ENCODE measurements at places on chromosomes 16 and 17. TPM values are rescaled to one million over a fixed set of nuclear protein-coding genes. Genes with fewer than 3 reads are reported as not detected.

DNA sequence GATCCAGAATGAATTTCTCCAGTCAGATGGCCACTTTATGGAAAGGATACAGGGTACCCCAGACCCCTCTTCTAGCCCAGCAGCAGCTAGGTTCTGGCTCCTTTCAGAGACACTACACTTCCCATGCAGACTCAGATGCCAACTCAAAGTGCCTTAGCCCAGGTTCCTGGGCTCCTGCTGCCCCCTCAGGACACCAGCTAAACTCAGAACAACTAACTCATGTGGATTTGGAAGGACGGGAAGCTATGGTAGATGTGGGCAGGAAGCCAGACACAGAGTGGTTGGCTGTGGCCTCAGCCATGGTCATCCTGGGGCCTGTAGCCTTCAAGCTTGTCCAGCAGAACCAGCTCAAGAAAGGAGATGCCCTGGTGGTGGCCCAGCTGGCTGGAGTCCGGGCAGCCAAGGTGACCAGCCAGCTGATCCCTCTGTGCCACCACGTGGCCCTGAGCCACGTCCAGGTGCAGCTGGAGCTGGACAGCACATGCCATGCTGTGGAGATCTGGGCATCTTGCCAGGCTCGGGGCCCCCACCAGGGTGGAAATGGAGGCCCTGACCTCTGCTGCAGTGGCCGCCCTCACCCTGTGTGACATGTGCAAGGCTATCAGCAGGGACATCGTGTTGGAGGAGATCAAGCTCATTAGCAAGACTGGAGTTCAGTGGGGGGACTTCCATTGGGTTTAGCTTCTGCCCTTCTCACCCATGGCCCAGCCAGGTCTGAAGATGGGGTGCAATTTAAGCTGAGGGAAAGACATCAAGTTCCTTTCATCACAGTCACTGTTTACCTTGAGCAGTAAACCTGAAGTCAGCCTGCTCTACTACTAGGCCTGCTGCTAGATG is 111.8 kb downstream of the N4BP1 start:
- no peaks in the 10 kb centered on the region for H3K4me1 ChIP-seq
- no peaks in the 10 kb centered on the region for H3K36me3 ChIP-seq
- no peak for DNase-seq
- no peak overlapping the region for H3K4me3 ChIP-seq
- no peak overlapping the region for H3K27ac ChIP-seq

The CLDN6 gene
- total RNA-seq = not detected

GRCh38 chr16:19210968-19211367 is 42.9 kb downstream of the SYT17 start:
- no peaks in the 10 kb centered on the region for H3K36me3 ChIP-seq
- H3K27ac ChIP-seq = no peak overlapping the region
- no peaks in the 10 kb centered on the region for H3K27me3 ChIP-seq
- no peak overlapping the region for H3K4me3 ChIP-seq
- DNase-seq = no peak

- H3K4me3 ChIP-seq = no peak overlapping the region
- DNase-seq = no peak
- H3K27me3 ChIP-seq = no peaks in the 10 kb centered on the region
Observed at GRCh38 chr16:59878479-59878878, 1144.4 kb upstream of the GOT2 start.

DNA sequence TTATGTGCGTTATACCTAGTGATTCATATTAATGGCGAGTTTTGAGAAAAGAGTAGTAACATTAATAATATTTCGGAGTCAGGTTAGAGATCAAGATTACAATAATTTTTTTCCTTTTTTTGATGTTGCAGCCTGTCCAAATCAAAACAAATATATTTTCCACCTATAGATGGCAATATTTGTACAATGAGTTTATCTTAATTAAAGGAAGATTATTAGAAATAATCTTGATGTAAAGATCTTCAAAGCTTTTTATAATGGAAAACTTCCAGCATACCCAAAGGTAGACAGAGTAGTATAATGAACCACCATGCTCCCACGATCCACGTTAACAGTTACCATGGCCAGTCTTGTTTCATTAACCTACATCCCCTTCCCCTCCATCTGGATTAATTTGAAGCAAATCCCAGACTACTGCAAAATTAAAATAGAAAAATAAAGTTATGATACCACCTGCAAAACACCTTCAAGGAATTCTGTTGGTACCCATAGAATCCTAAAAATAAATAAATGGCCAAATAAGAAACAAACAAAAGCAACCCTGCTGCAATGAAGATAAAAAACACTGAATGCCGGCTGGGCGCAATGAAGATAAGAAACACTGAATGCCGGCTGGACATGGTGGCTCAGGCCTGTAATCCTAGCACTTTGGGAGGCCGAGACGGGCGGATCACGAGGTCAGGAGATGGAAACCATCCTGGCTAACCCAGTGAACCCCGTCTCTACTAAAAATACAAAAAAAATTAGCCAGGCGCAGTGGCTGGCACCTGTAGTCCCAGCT is 46.5 kb upstream of the GINS3 start:
- H3K27ac ChIP-seq = no peak overlapping the region
- no peaks in the 10 kb centered on the region for H3K36me3 ChIP-seq
- DNase-seq = no peak
- no peaks in the 10 kb centered on the region for H3K4me1 ChIP-seq

The APOH gene
- not detected for total RNA-seq

DNA sequence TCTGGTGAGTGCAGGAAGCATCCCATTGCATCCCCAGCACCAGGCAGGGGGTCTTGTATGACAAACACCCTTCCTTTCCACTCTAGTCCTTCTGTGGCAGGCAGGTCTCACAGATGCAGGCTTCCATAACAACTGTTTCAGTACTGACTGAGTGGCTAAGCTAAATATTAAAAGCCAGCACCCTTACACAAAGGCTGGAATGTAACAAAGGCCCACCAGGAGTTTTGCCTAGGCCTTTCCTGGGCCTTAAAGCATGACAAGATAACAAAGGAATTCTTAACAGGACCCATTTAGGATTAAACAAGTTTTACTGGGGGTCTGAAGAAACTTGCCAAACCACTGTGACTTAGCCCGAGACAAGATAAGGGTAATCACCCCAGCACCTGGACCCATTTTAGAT is 228.9 kb upstream of the RPL38 start:
- H3K36me3 ChIP-seq = no peaks in the 10 kb centered on the region
- DNase-seq = no peak
- no peak overlapping the region for H3K27ac ChIP-seq
- no peaks in the 10 kb centered on the region for H3K4me1 ChIP-seq

The SOST gene
- total RNA-seq = not detected

The ENO3 gene
- total RNA-seq = 32.9 TPM

The ZNF469 gene
- 1.1 TPM for total RNA-seq

DNA sequence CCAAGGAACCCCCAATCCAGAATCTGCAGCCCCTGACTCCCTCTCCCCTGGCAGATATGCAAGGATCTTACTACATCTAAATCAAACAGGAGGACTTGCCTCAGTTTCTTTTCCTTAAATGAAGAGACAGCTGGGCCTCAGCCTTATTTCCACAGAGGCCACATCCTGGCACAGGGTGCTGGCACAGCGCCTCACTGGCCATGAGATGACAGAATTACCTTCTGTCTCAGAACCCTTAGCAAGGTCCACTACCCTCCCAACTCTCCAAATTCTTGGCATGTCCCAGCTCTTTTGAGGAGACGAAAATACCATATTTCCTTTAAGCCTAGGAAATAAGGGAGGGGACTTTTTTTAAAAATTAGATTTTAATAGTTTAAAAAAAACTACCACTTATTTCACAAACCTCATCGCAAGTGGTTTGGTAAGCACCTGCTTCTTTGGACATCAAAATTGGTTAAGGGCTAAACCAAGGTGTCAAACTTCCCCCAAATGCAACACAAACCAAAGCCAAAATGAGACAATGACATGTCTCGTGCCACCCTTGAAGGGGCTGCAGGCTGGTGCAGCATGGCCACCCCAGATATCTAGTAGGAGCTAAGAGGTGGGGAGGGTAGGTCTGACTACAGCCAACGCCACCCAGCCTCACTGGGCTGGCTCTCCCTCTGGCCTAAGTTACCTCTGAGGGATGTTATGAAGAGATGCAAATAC is 25.3 kb downstream of the FAM117A start:
- H3K36me3 ChIP-seq = peaks cover 25% of the 10 kb centered on the region
- peaks cover 55% of the 10 kb centered on the region for H3K4me1 ChIP-seq
- no peaks in the 10 kb centered on the region for H3K27me3 ChIP-seq
- no peak for DNase-seq
- peak overlapping the region; percentile 99 for H3K27ac ChIP-seq

- H3K4me1 ChIP-seq = peaks cover 6% of the 10 kb centered on the region
- H3K4me3 ChIP-seq = no peak overlapping the region
- peaks cover 15% of the 10 kb centered on the region for H3K27me3 ChIP-seq
- H3K27ac ChIP-seq = no peak overlapping the region
Observed at GRCh38 chr17:34172390-34172918, 82.6 kb upstream of the CCL2 start.

The ABCA3 gene
- total RNA-seq = 8.3 TPM

DNA sequence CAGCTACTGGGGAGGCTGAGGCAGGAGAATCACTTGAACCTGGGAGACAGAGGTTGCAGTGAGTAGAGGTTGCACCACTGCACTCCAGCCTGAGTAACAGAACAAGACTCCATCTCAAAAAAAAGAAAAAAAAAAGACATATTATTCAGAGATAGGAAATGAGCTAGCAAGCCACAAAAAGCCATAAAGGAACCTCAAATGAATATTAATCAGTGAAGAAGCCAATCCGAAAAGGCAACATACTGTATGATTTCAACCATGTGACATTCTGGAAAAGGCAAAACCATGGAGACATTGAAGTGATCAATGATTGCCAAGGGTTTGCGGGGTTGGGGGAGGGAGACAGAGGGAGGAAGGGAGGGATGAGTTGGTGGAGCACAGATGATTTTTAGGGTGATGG is 8.4 kb upstream of the EXOC7 start:
- H3K27ac ChIP-seq = no peak overlapping the region
- no peak for DNase-seq
- H3K36me3 ChIP-seq = no peaks in the 10 kb centered on the region
- peaks cover 4% of the 10 kb centered on the region for H3K27me3 ChIP-seq
- H3K4me1 ChIP-seq = no peaks in the 10 kb centered on the region

Measured in activated naive CD8-positive, alpha-beta T cell treated with anti-CD3 and anti-CD28 coated beads, Interleukin-2, amount 10 ng/mL, durations not matched to agents 7 days and 5 days (primary cell).